ENCODE measurements at places on chromosomes 16 and 17.

DNA sequence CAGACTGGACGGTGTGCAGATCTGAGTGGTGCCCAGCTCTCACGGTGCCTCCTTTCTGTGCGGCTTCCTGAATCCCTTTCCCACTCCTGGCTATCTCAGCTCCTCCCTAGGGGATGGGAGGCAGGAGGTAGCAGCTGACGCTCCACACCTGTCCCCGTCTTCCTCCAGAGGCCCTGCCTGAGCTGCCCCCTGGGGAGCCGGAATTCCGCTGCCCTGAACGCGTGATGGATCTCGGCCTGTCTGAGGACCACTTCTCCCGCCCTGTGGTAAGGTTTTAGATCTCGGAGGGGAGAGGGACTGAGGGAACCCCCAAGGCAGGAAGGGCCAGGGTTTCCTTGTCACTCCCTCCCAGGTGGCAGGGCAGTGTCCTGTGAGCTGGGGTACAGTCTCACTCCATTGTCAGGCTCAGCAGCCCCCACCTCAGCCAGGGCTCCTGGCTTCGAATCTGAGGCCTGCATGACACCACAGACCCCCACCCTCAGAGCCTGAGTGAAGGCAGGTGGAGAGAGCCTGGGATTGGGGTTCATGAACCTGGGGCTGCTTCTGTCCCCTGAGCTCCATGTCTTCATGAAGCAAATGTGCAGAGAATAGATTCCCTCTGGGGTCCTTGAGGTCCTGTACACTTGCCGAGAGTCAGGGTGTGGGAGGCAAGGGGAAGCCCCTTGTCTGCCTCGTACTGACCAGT is 6.6 kb downstream of the DEF8 start:
- DNase-seq: no peak
- no peak overlapping the region for H3K27ac ChIP-seq
- H3K36me3 ChIP-seq: peaks cover 50% of the 10 kb centered on the region
- H3K27me3 ChIP-seq: no peaks in the 10 kb centered on the region
- H3K4me3 ChIP-seq: no peak overlapping the region

GRCh38 chr16:82231008-82231787 is 61.2 kb upstream of the MPHOSPH6 start:
- H3K4me1 ChIP-seq: peaks cover 2% of the 10 kb centered on the region
- no peak overlapping the region for H3K27ac ChIP-seq
- H3K27me3 ChIP-seq: peaks cover 39% of the 10 kb centered on the region
- DNase-seq: no peak
- no peak overlapping the region for H3K4me3 ChIP-seq

GRCh38 chr16:10951026-10951425 is 6.7 kb downstream of the CLEC16A start:
- peaks cover 38% of the 10 kb centered on the region for H3K36me3 ChIP-seq
- H3K4me1 ChIP-seq: peaks cover 59% of the 10 kb centered on the region
- peak overlapping the region; percentile 80 for H3K27ac ChIP-seq
- no peak overlapping the region for H3K4me3 ChIP-seq

GRCh38 chr16:57299009-57299718 is 14.7 kb upstream of the PLLP start:
- no peaks in the 10 kb centered on the region for H3K27me3 ChIP-seq
- peaks cover 25% of the 10 kb centered on the region for H3K4me1 ChIP-seq
- H3K27ac ChIP-seq: no peak overlapping the region
- no peak overlapping the region for H3K4me3 ChIP-seq

DNA sequence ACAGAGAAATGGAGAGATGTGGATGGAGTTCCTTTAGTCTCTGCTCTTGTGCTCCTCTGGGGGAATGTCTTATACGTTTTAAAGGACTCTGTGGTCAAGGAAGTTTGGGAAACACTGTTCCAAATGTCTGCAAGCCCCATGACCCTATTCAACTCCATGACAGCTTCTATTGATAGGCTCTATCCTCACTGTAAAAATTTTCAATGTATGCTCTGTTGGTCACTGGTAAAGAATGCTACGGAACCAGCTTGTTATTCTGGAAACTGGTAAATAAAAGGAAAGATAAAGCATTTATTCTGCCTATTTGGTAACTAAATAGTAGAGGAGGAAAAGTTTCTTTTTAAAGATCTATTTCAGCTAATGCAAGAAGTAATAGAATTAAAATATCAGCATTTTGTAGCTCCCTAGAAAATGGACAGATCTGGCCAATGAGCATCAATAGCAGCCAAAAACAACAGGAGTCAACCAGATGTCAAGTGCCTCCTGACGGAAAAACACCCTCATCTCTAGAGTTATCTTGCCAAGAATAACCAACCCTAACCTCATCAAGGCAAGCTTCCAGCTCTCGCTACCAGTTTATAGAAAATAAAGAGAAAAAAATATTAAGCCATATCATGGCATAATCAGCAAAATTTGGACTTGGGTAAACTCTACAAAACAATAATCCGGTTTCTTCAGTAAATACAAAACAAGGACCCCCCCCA is 16.1 kb downstream of the GDE1 start:
- no peak overlapping the region for H3K4me3 ChIP-seq
- no peak for DNase-seq
- H3K36me3 ChIP-seq: peaks cover 31% of the 10 kb centered on the region
- H3K4me1 ChIP-seq: no peaks in the 10 kb centered on the region
- H3K27me3 ChIP-seq: no peaks in the 10 kb centered on the region
- H3K27ac ChIP-seq: no peak overlapping the region

DNA sequence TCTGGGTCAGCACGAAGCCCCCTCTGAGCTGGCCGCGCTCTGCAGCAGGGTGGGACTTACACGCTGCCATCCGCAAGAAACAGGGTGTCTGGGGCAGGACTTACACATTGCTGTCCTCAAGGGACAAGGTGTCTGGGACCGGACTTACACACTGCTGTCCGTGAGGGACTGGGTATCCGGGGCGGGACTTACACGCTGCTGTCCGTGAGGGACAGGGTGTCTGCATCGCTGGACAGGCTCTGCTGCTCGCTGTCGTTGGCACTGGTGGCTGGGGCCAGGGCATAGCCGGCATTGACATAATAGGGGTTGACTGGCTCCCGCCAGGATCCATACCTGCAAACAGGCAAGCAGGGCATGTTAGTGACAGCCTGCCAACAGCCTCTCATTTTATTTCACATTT is 31.4 kb downstream of the PDIA2 start:
- no peak overlapping the region for H3K4me3 ChIP-seq
- H3K4me1 ChIP-seq: peaks cover 10% of the 10 kb centered on the region
- DNase-seq: no peak
- H3K27ac ChIP-seq: no peak overlapping the region
- no peaks in the 10 kb centered on the region for H3K27me3 ChIP-seq

DNA sequence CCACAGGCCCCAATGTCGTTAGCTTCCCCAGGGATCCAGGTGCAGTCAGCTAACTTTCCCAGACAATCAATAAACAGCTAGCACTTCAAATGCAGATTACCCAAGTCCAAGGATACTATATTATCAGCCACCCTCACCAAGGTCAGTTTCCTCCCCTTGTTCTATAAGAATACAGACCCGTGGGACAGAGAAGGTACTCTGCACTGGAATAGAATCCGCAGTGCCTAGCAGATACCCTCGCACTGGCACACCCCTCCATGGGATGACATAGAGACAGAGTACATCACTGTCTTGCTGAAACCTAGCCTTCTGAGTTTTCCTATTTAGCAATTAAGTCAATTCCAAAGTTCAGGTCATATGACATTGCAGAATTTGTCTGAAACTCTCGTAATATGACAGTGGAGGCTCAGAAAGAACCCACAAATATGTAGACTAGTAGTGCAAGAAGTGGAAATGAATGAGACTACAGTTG is 40.0 kb upstream of the ABCA10 start:
- no peak for DNase-seq
- H3K36me3 ChIP-seq: peaks cover 9% of the 10 kb centered on the region
- H3K4me3 ChIP-seq: no peak overlapping the region
- H3K27ac ChIP-seq: no peak overlapping the region

DNA sequence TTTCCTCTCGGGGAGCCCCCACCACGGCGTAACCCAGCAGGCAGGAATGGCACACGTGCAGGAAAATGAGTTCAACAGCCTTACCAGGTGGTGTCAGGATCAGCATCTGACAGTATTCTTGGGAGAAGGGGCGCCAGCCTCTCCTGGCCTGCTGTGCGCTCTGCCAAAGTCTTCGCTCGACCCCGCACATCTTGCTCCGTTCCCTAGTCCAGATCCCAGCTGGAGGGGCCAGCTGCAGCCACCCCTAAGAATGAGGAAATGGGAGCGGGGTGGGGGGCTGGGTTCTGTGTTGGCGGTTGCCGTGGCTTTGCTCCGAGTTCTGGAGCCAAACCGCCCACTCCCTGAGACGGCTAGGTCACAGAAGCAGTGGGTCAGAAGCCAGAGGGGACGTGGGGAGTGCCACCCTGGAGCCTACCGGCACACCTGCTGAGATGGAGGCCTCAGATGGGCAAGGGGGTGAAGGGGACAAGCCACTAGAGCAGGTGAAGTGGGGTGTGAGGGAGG is at the start of gene CHCT1:
TSS of gene CHCT1 (plus strand) at position 328 of the 504 bp plus-strand sequence. CDS start at position 432, 104 bp downstream.
- no peaks in the 10 kb centered on the region for H3K27me3 ChIP-seq
- peak within 1 kb of the TSS; percentile 94 for H3K4me3 ChIP-seq
- H3K36me3 ChIP-seq: no peaks in the 10 kb centered on the region
- peak within 1 kb of the TSS; percentile 96 for H3K27ac ChIP-seq

DNA sequence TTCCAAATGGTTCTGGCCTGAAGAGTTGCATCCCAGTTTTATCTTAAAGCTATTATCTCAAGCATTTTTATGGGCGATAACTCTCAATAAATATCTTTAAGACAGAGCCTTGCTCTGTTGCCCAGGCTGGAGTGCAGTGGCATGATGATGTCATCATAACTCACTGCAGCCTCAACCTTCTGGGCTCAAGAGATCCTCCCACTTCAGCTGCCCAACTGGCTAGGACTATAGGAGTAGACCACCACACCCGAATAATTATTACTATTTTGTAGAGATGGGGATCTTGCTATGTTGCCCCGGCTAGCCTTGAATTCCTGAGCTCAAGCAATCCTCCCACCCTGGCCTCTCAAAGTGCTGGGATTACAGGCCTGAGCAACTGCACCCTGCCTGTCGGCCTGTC is 26.1 kb upstream of the CYTH1 start:
- H3K27ac ChIP-seq: no peak overlapping the region
- peaks cover 31% of the 10 kb centered on the region for H3K4me1 ChIP-seq
- no peak for DNase-seq
- no peaks in the 10 kb centered on the region for H3K27me3 ChIP-seq

- H3K4me3 ChIP-seq: no peak overlapping the region
- peaks cover 4% of the 10 kb centered on the region for H3K4me1 ChIP-seq
- no peak overlapping the region for H3K27ac ChIP-seq
These were observed 115.3 kb downstream of the SKAP1 start for GRCh38 chr17:48314716-48315115.

GRCh38 chr17:1082579-1082978 is 85.7 kb downstream of the TIMM22 start:
- no peak for DNase-seq
- no peak overlapping the region for H3K27ac ChIP-seq
- H3K4me1 ChIP-seq: no peaks in the 10 kb centered on the region
- peaks cover 45% of the 10 kb centered on the region for H3K36me3 ChIP-seq
- H3K27me3 ChIP-seq: no peaks in the 10 kb centered on the region

GRCh38 chr17:41663451-41664171 is 25.1 kb upstream of the EIF1 start:
- no peak for DNase-seq
- no peak overlapping the region for H3K4me3 ChIP-seq
- no peak overlapping the region for H3K27ac ChIP-seq
- no peaks in the 10 kb centered on the region for H3K36me3 ChIP-seq
- H3K4me1 ChIP-seq: peaks cover 45% of the 10 kb centered on the region

DNA sequence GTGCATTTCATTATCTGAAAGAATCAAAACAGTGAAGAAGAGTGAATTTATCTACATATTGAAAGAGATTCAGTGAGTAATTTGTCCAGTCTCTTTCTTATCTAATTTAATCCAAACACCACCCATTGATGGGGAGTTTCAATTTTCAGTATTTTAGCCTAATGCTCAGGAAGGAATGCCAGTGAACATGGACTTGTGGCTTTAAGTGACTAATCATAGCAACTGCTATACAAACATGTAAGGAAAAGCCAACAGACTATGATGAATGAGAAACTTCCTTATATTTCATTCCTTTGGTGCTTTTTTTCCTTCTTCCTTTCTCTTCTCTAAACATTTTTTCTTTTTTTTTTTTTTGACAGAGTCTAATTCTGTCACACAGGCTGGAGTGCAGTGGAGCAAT is 885.8 kb downstream of the KCNJ2 start:
- no peaks in the 10 kb centered on the region for H3K36me3 ChIP-seq
- DNase-seq: no peak
- H3K4me3 ChIP-seq: no peak overlapping the region
- no peaks in the 10 kb centered on the region for H3K4me1 ChIP-seq
- H3K27ac ChIP-seq: no peak overlapping the region

- H3K36me3 ChIP-seq: peaks cover 1% of the 10 kb centered on the region
- peaks cover 18% of the 10 kb centered on the region for H3K4me1 ChIP-seq
- no peak overlapping the region for H3K27ac ChIP-seq
These were observed 776 bp upstream of the TMEM219 start for GRCh38 chr16:29961127-29961478.

DNA sequence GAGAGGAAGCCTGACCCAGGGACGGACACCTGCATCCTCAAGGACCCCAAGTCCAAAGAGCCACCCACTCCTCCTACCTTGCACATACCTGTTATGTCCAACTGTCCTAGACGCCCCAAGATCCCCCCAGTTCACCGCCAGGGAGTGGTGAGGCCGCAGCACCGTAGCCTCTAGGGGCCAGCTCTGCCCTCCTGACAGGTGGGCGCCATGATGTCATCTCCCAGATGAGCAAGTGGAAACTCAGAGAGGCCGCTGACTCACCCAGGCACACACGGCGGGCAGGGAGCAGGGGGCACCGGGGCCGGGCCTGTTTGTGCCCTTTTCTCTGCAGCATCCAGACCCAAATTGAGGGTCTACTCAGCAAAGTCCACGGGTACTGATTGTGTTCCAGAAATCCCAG is 4.8 kb upstream of the ZNF469 start:
- no peak overlapping the region for H3K27ac ChIP-seq
- H3K4me3 ChIP-seq: no peak overlapping the region
- H3K27me3 ChIP-seq: peaks cover 5% of the 10 kb centered on the region

GRCh38 chr16:80936410-80936809 is 70.3 kb downstream of the CMC2 start:
- H3K36me3 ChIP-seq: no peaks in the 10 kb centered on the region
- H3K4me1 ChIP-seq: peaks cover 11% of the 10 kb centered on the region
- H3K27me3 ChIP-seq: peaks cover 40% of the 10 kb centered on the region
- DNase-seq: no peak

DNA sequence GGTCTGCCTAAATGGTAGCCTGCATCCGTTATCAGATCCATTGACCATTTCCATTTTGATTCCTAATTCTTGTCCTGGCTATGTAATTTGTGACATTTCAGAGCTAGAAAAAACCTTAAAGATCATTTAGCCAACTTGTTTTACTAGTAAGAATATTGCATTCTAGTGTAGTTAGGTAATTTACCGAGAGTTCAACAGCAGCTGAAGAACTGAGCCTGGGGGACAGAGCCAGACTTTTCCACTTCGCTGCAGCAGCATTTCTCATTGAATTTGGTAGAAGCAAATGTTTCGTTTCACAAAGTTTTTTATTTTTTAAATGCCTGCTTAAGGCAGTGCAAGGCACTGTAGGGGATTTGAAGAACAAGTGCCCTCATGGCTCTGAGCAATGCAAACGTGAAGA is 59.2 kb upstream of the MARCHF10 start:
- no peak overlapping the region for H3K4me3 ChIP-seq
- H3K36me3 ChIP-seq: no peaks in the 10 kb centered on the region
- H3K27me3 ChIP-seq: peaks cover 16% of the 10 kb centered on the region

GRCh38 chr17:66351033-66351432 is 48.6 kb downstream of the PRKCA start:
- peaks cover 18% of the 10 kb centered on the region for H3K27me3 ChIP-seq
- no peak overlapping the region for H3K4me3 ChIP-seq
- peaks cover 5% of the 10 kb centered on the region for H3K4me1 ChIP-seq
- DNase-seq: no peak
- H3K36me3 ChIP-seq: no peaks in the 10 kb centered on the region
- H3K27ac ChIP-seq: no peak overlapping the region

- DNase-seq: no peak
- H3K36me3 ChIP-seq: no peaks in the 10 kb centered on the region
- no peak overlapping the region for H3K4me3 ChIP-seq
- no peak overlapping the region for H3K27ac ChIP-seq
- peaks cover 11% of the 10 kb centered on the region for H3K4me1 ChIP-seq
These were observed 3.3 kb downstream of the RND2 start for GRCh38 chr17:43028221-43028861.
